EL (cell line): ENCODE measurements at places on chromosomes 2 and 18.
A peak's percentile ranks its signal among the peaks of the same experiment; 100 is the strongest.

DNA sequence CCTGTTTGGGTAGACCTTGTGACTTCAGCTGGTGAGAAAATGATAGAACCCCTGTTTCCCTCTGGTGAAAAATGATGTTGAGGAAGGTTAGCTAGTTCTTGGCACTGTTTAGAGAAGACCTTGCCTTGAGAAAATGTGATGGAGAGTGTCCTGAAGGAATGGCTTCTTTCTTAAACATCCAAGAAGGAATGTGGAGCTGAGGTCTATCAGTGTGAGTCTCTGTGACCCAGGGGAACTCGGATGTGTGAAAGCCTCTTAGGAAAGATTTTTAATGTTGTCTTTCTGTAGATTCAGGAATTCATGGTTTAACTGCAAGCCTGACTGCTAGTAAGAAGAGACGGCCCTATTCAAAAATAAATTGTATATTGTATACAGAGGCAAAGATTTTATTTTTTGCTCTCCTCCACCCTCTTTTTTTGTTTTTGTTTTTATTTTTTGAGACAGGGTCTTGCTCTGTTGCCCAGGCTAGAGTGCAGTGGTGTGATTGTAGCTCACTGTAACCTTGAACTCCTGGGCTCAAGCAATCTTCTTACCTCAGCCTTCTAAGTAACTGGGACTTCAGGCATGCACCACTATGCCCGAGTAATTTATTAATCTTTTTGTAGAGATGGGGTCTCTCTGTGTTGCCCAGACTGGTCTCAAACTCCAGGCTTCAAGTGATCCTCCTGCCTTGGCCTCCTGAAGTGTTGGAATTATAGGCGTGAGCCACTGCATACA is 87.5 kb downstream of the ZNF532 start:
- no peak for DNase-seq

- DNase-seq, result no peak
Observed at GRCh38 chr2:1546901-1547300, 133.6 kb downstream of the TPO start.

DNA sequence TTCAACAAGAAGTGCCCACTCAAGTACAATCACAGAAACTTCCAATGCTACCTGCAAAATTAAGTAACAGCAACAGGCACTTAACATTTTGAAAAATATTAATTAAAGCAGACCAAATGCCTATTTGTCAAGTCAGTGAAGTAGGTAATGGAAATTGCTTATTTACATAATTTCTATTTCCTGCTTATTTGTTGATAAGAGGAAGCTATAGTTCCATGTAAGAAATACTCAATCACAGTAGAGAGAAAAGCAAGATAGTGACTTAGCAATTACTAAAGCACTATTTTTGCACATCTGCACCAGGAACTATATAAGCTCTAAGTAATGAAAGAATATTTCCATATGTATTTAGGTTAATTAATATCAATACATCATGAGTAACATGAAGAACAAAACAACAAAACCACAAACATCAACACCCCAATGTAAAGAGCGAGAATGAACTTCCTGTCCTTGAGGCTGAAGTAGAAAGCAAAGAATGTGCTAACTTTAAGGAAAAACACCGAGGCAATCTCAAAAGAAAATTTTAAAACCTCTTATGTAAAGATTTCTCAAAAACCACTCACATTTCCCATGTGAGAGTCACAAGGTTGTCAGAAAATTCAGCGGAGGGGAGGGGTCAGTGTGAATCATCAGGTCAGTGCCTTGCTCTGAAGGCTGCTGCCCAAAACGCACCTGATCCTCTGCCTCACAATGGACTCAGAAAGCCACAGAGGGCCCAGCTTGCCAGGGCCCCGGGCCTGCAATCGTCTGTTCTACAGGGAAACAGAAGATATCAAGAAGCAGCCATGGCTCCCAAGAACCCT is 12.5 kb downstream of the NPC1 start:
- DNase-seq, result peak; percentile 77

GRCh38 chr2:69517410-69517809 is 80.2 kb upstream of the NFU1 start:
- no peak for DNase-seq

- DNase-seq, result no peak
Observed at GRCh38 chr2:11396021-11396420, 51.6 kb upstream of the ROCK2 start.

- DNase-seq, result no peak
Observed at GRCh38 chr2:137991078-137991477, 26.8 kb downstream of the HNMT start.

- no peak for DNase-seq
Observed at GRCh38 chr18:3966246-3966641, 488.9 kb downstream of the DLGAP1 start.
